Stimulated activated CD8-positive, alpha-beta memory T cell treated with anti-CD3 and anti-CD28 coated beads, Interleukin-7, amount 100 ng/mL, for 48 hours (primary cell): ENCODE measurements at places on chromosomes 12 and 14.

- no peak for DNase-seq
Observed at GRCh38 chr12:113059071-113059595, 2.6 kb downstream of the DTX1 start.

DNA sequence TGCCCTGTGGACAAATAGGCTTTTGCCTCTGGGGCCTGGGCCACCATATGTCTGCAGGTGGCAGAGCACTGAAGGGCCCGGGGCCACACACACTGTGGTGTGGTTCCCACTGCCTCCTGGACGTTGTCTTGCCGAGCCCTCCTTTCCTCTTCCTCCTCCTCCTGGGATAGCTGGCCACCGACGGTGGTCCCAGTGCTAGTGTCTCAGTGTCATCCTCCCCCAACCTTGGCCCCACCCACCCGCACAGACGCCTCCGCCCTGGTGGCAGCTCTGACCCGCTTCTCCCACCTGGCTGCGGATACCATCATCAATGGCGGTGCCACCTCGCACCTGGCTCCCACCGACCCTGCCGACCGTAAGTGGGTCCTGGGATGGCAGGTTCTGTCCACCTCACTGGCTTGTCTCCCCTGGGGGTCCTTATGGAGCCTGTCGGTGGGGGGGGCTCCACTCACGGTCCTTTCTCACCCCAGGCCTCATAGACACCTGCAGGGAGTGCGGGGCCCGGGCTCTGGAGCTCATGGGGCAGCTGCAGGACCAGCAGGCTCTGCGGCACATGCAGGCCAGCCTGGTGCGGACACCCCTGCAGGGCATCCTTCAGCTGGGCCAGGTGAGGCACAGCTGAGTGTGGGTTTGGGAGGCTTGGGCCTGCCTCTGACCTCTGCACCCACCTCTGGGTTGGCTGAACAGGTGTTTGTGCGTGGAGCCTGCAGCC lies 23.5 kb downstream of the HIP1R start:
- DNase-seq: no peak

DNA sequence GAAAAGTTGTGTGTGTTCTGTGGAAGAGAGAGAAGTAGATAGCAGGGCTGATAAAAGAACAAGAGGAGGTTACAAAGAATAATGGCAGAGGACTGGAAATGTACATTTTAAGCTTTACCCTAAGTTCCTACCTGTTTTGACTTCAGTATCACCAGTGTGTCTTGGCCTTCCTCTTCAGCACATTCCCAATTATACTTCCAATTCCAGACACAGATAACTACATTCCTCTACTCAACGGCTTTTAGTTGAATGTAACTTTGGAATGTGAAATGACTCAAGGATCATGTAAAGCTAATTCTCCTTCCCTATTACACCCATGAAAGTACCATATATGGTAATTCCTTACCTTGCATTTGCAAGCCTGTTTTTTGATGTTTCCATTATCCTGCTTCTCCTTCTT lies 5.0 kb downstream of the MGST1 start:
- DNase-seq: no peak

DNA sequence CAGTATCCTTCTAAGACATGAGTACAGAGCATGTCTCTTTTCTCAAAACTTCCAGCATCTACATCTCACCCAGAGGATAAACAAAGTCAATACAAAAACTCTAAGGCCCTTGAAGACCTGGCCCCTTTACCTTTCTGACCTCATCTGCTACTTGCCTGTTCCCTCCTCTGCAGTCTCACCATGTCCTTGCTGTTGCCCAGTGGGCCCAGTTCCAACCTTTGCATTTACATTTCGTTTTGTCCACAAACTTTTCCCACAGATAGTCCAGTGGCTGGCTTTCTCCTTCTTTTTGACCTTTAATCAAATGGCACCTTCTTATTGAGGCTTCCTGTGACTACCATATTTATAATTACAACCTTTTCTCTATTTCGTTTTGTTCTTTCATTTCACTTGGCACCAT lies 1.6 kb downstream of the IRAK4 start:
- no peak for DNase-seq

DNA sequence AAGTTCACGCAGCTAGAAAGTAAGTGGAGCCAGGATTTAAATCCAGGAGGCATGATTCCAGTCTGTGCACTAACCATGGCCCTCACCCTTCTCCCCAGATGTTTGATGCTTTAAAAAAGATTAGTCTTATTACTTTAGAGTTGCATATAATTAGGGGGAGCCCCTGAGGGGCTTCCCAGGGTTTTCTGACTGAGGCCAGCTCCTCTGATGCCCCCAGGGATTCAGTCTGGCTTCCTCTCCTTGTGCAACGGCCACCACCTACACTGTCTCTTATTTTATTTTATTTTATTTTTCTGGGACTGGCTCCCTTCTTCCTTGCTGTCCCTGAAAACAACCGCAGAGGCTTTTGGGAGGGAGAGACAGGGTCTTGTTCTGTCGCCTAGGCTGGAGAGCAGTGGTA lies 22.6 kb downstream of the CLSTN3 start:
- DNase-seq: no peak

- peak; percentile 72 for DNase-seq
Observed at GRCh38 chr12:51323966-51324895, at the start of gene BIN2. TSS of gene BIN2 (minus strand) at chr12:51324174. CDS start at chr12:51324102, 72 bp downstream.

- DNase-seq: no peak
Observed at GRCh38 chr14:81165188-81165587, 55.6 kb downstream of the GTF2A1 start.

DNA sequence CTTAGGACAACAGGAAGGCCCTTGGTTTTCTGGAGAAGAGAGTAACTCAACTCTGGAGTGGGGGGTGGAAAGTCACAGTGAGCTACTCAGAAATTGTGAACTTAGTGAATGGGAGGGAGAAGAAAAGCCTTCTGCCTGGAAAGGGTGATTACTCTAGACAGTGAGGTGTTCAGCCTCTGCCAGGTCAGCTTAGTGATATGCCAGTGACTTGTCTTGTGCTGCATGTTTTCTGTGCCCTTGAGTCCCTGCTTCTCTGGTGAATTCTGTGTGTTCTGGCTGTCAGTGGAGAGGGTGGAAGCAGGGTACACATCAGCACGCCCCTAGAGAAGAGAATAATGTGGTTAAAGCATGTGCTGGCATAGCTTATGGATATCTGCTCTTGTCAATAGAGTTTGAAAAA lies 13.4 kb downstream of the ATP23 start:
- DNase-seq: no peak

GRCh38 chr14:102913341-102914211 lies 8.9 kb upstream of the AMN start:
- no peak for DNase-seq

- no peak for DNase-seq
Observed at GRCh38 chr14:85417396-85417795, 112.5 kb upstream of the FLRT2 start.

DNA sequence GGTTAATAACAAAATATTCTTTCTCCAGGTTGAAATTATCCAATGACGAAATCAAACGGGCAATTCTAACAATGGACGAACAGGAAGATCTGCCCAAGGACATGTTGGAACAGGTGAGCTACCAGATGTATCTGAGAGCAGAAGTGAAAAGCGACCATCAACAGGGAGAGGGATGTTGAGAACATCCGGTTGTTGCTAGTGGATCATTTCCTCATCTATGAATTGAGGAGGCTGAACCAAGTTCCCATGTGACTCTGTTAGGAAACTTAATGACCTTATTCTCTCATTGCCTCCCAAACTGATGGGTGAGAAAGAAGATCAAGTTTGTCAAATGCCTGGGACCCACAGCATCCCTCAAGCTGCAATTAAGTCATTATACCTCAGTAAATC lies 117.7 kb downstream of the GPR135 start:
- no peak for DNase-seq

DNA sequence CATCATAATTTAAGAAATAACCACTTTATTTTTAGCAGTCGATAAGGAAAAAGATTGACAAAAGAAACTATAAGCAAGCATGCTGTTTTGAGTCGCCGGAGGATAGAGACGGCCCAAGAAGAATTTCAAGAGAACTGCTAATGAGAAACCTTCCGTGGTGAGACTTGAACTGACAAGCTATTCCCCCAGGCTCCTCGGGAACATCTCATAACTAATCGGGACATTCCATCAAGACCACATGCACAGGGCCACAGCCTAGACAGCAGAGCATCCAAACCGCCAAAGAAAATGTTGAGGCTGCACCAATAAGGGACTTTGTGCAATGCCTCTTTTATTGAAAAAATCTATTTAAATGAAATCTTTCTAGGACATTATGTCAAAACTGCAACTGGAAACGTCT lies 51.0 kb downstream of the YEATS4 start:
- no peak for DNase-seq

DNA sequence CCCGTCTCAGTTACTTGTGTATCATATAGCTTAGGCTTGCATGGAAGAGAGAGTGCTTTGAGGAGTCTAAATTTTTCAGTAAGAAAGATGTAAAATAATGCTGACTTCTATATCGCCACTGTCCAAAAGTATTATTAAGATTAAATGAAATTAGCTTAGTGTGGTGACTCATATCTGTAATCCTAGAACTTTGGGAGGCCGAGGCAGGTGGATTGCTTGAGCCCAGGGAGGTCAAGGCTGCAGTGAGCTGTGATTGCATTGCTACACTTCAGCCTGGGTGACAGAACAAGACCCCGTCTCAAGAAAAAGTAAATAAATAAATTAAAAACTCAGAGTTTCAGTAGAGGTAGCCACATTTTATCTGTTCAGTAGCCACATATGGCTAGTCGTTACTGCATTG lies 23.3 kb downstream of the PAPOLA start:
- no peak for DNase-seq

GRCh38 chr14:76227450-76228050 lies 75.8 kb downstream of the GPATCH2L start:
- no peak for DNase-seq

GRCh38 chr12:46177837-46178608 lies 90.8 kb downstream of the SLC38A1 start:
- no peak for DNase-seq

DNA sequence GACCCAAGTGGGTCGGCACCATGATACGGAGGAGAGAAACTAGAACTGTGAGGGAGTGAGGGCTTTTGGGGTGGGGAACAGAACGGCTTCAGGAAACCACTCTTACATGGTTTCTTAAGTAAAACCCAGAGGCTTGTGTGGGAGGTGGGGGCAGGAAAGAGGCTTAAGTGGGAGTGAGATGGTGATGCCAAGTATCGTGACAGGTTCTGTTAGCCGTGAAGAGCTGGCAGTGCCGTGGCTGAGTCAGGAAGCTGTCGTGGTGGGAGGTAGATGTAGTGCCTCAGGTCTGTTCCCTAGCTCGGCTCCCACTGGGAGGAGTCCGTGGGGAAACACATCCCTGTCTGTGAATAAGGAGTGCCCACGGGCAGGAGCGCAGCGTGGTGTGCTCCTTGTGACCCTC lies 185.8 kb upstream of the FKBP4 start:
- DNase-seq: no peak

DNA sequence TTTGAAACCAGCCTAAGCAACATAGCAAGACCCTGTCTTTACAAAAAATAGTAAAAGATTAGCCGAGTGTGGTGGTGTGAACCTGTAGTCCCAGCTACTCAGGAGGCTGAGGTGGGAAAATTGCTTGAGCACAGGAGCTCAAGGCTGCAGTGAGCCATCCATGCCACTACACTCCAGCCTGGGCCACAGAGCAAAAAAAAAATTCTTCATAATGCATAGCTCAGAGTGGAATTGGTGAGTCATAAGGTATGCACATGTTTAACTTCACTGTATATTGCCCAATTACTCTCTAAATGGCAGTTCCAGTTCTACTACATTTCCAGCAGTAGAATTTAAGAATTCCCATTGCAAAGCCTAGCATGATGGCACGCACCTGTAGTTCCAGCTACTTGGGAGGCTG lies 26.8 kb upstream of the CLIP1 start:
- DNase-seq: no peak

DNA sequence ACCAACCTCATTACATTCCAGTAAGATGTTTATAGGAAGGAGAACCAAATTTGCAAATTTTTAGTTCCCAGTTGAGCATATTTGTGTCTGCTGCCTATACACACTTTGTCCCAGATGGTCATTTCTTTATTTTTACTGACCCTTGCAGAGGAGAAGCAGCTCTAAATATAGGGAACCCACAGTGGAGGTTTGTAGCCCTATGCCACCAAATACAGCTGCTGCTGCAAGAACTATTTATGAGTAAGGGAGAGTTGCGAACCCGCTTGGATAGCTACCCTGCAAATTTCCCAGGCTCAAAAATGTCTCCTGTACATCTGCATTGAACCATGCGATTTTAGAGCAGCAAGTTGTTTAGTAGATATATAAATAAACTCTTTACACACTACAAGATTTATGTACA lies 48.2 kb downstream of the NAV3 start:
- no peak for DNase-seq

DNA sequence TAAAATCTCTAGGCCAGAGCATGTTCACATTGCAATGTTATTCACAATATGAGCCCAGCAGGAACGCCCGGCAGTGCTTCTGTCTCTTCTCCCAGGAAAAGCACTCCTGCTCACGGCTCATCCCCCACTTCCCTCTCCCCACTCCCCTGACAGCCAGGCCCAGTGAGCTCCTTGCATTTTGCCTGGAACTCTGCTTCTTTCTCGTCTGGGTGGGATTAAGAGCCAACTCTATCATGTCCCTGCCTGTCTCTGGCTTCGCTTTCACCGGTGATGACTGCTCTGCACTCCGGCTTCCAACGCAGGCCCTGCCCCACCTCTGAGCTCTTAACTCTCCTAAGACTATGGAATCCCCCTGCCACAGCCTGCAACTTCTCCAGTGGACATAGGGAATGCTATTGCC lies 2.5 kb downstream of the PLEK2 start:
- DNase-seq: no peak
